ENCODE measurements at places on chromosomes 13 and 19.

DNA sequence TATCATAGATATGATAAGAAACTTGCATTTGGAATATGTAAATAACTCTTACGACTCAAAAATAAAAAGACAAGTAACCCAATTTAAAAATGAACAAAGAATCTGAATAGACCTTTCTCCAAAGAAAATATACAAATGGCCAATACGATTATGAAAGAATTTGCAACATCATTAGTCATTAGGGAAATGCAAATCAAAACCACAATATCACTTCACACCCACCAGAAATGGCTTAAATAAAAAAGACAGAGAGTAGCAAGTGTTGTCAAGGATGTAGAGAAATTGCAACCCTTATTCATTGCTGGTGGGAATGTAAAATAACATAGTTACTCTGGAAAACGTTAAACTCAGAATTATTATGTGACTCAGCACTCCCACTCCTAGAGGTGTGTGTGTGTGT is 226.6 kb upstream of the MAB21L1 start:
- no peak for DNase-seq

DNA sequence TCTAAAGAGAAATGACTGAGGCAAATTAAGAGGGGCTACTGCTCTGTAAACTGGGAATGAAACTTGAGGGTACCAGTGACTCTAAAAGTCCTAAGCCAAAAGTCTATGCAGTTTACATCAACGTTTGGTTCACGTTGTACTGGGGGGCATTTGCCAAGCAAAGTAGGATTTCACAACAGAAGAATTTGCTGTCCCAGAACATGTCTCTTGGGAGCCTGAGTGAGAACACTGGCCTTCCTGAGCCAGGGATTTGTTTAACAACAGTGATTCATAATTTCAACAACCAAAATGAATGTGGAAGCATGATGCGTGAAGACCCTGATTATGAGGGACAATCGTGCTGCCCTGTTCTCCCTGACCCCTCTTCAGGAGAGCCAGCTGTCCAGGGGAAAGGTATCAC is 178.0 kb downstream of the OXGR1 start:
- DNase-seq: no peak

DNA sequence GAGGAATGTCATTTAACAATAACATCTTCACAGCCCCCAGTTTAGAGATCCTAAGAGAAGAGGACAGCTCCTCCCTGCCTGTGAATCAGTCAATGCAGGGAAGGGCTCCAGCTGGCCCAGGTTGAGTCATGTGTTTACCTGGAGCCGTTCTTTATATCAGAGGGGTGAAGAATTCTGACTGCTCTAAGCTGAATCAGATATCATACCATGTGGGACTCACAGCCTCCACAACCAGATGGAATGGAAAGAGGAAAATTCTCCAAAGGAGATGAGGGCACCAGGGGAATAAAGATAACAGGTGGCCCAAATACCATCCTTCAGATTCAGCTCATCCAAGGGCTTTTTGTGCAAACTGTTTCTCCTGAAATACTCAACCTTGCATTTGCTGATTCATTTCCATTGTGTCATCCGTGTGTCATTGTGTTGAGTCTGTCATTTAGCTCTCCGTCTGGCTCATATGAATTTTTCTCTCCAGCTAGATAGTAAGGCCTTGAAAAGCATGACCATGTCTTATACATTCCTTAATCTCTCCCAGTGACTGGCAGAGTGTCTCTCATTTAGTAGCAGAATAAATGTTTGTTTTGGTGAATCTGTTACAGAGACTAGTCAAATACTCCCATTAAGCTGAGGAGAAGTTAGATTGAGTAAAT is 217.9 kb downstream of the RFC3 start:
- no peak for DNase-seq

DNA sequence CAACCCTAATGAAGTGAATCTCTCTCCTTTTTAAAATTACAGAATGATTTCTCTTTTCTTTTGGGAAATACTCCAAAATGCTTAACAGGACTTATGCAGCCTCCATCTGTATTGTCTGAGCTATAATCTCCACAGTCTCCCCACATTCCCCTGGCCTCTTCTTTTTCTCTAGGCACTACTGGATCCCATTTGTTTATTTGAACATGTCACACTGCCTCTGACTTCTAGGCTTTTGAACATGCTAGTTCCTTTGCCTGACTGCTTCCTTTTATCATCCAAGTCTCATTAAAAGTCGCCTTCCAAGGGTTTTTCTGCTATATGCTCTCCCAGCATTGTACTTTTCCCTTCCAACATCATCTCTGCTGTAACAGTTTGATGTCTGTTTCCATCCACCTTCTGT is 548.7 kb downstream of the PCDH9 start:
- no peak for DNase-seq

DNA sequence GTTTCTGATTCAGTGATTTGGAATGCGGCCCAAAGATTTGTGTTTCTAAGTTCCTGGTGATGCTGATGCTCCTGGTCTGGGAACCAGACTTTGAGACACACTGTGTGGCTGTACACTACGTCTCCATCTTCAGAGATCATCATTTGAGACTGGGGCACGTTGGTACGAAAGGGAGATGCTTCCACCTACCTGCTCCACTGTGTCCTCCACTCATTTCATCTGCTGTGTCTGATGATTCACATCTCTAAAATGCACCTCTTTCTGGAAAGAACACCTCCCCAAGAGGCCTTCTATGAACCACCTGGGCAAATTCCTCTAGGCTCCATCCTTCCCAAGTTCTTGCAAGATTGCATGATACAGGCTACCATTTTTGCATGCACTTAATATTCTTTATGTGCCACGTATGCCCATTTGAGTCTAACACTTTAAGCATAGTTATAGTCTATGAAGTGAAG is 58.6 kb downstream of the ERCC5 start:
- no peak for DNase-seq

DNA sequence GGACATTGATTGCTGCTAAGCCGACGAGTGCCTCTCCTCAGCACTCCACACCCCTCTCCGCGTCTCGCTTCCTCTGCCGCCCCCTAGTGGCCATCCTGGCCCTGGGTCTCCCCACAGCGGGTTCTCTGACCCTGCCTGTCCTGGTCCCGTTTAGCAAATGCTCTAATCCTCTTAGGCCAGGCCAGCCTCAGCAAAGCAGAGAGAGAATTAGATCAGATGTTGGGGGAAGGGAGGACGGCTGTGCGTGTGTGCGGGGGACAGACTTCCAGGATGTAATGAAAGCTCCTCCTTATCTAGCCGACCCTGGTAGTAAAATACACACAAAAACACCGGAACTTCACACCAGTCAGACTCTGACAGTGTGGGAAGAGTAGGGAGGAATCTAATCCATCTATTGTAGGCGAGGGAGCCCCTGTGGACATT is 4.5 kb downstream of the TPRX2 start:
- peak; percentile 82 for DNase-seq

DNA sequence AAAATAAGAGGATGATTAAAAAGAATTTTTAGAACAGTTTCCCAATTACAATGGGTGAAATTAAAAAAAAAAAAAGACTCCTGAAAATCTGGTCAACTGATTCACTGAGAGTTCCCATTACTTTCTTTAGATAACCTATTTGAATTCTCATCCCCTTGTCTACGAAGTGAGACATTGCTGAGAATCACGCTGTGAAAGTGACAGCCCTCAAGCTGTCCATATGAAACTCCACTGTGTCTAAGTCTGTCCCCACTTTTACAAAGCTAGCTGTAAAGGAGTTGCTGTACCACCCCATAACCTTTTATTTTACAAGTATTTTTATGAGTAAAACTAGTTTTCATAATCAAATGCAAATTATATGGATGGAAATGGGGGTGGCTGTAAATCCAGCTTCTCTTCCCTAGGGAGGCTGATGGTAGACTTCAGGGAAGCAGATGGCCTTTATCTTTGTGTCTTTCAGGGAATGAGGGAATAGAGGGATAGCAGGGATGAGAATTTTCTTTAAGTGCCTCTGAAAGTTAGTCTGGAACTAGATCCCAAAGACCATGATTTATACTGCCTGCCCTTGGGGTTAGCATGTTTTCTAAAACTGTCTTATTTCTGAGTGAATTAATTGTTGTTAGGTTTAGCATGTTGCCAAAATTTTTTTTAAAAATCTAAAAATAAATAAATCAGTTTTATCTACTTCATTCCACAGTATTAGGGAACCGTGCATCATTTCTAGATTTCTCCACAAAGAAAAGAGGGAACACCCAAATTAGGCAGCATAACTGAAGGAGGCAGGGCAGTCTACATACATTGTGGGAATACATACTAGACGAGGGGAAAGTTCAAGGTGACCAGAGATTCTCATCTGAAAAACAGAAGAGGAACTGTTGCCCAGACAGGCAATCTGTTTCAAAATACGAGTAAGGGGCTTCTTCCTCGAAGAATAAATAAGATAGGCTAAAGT is 1219.1 kb downstream of the UQCRFS1 start:
- DNase-seq: no peak

DNA sequence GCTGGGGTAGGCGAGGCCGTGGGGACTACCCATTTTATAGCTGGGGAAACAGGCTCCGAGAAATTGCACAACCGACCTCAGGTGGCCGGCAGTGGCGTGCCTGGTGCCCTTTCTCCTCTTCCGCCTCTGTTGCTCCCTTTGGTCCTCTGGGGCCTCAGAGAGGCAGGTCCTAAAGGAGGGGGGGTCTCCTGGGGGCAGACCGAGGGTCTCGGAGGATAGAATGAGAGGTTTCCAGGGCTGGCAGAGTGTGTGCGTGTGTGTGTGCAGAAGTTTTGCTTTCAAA is 11.3 kb downstream of the STX10 start:
- no peak for DNase-seq

- no peak for DNase-seq
These were observed 77.3 kb downstream of the FGF9 start for GRCh38 chr13:21748166-21748565.

DNA sequence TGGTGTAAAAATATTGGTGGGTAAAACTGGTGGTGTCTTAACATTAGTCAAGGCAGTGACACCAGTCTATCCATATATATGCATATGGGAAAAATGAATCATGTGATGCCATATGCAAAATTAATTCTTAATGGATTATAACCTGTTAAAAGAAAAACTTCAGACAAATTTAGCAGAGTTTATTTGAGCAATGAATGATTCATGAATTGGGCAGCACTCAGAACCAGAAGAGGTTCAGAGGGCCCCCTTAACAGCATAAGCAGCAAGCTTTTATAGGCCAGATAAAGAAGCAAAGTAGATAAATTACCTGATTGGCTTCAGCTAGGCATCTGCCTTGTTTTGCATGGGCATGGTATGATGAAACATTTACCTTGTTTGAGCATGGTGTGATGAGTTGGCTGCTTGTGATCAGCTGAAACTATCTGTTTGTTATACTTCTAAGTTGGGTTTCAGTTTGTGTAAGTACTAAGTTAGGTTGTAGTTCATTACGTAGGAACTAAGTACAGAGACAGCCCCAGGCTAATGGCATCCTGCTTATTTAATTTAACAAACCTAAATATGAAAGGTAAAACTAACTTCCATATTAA is 66.6 kb downstream of the DNAJC15 start:
- DNase-seq: no peak

- no peak for DNase-seq
These were observed 214.1 kb upstream of the KL start for GRCh38 chr13:32802159-32802558.

DNA sequence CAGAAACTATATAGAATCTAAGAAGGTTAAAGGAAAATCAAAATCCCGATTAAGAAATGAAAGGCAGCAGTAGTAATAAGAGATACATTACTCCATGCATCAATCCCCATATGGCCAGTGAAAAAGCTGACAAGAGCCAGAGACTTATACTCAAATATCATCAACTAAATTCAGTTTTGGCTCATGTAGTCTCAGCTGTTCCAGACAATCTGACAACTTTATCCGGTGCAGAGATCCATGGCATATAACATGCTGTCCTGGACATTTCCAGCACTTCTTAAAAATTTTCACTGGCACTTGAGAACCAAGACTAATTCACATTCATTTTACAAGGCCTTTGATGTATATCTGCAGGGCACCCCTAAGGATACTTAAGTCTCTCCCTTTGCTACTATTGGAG is 255.7 kb upstream of the KLHL1 start:
- DNase-seq: no peak

- DNase-seq: no peak
These were observed 83.2 kb downstream of the CCNA1 start for GRCh38 chr13:36515466-36515865.

DNA sequence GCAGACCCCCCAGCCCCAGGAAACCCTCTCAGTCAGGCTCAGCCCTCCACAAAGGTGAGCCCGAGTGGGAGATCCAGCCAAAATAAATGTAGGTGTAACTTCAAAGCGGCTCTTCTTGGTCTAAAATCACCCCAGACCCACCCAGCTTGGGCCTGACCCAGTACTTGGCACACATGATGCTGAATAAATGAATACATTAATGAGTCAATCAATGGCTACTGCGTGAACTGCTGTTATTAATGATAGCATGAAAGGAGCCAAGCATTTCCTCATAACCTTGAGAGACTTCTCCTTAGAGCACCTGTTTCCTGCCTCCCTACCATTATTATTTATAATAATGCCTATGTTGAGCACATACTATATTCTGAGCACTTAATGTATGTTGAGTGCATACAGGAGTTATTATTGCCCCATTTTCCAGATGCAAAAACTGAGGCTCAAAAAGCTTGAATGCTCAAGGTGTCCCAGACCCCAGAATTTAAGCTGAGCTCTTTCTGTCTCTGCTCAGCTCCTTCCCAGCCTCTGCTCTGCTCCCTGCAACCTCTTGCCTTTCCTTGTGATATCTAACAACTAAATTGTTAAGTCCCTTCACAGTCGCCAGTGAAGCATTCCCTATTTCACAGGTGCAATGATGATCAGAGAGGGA is 4.3 kb downstream of the NOTCH3 start:
- no peak for DNase-seq

DNA sequence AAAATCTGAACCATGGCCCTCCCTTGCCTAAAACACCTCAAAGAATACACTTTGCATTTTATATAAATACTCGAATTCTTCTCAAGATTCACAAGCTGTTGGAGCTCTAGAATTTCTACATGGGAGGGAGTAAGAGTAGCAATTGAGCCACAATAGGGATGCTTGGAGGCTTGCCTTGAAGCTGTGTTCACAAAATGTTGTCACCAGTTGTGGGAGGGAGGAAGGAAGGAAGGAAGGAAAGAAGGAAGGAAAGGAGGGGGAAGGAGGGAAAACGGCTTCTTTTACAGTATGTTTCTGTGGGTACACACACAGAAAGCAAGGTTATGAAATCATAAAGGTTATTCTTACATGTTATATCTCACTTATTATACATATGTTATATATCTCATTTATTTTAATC is 128.6 kb upstream of the PEG3 start:
- no peak for DNase-seq

DNA sequence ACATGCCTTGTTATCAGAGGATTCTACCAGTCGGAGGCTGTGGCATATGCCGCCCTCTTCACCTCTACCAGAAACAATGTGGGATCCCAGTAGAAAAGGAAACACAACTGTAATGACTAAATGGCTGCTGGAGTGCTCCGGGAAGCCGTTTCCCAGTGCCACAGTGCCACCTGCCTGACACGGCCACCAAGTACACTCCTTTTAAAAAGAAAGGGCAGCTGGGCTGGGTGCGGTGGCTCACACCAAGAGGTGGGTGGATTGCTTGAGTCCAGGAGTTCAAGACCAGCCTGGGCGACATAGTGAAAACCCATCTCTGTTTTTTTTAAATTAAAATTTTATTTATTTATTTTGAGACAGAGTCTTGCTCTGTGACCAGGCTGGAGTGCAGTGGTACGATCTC is 67.3 kb downstream of the TRPM4 start:
- no peak for DNase-seq

GRCh38 chr19:28543244-28543776 is 669.6 kb downstream of the UQCRFS1 start:
- DNase-seq: no peak

Data from stimulated activated CD4-positive, alpha-beta T cell treated with anti-CD3 and anti-CD28 coated beads, Interleukin-1b, Interleukin-23, amount 100 ng/mL, for 24 hours (primary cell).